NCI-H187 (cell line): ENCODE measurements at places on chromosomes 5 and 9.
A peak's percentile ranks its signal among the peaks of the same experiment; 100 is the strongest.

- no peak for DNase-seq
Measured at GRCh38 chr9:86783884-86784283, 163.4 kb downstream of the GAS1 start.

DNA sequence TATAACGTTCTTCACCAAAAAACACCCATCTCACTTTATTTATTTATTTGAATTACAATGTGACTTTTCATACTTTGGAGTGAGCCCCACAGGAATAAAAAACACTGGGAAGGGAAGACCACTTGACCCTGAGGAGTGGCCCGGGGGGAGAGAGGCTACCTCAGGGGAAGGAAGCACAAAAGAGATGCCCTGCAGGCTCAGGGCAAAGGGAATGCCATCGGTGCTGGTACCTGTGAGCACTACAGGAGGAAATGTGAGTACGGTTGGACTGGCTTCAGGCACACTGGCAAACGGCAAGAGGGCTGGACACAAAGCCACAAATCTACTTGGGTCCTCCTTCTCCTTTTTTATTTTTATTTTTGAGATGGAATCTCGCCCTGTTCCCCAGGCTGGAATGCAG lies 363.9 kb upstream of the KLF4 start:
- DNase-seq, result no peak

DNA sequence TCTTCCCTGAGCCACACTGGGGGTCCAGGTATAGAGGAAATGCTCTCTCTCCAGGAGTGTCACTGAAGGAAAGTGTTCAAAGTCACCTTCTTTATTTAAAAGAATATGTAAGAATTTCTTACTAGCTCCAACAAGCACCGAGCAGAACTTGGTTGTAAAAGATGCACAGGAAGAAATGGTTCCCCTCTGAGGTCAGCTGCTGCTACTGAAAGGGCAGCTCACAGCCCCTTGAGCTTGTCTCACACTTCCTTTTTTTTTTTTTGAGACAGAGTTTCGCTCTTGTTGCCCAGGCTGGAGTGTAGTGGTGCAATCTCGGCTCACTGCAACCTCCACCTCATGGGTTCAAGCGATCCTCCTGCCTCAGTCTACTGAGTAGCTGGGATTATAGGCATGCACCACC lies 77.2 kb downstream of the PRRT1B start:
- no peak for DNase-seq

- DNase-seq, result no peak
Measured at GRCh38 chr9:114867327-114867726, 61.5 kb upstream of the TNFSF15 start.

GRCh38 chr5:132748522-132749000 lies 1.3 kb downstream of the CCNI2 start:
- DNase-seq, result no peak

DNA sequence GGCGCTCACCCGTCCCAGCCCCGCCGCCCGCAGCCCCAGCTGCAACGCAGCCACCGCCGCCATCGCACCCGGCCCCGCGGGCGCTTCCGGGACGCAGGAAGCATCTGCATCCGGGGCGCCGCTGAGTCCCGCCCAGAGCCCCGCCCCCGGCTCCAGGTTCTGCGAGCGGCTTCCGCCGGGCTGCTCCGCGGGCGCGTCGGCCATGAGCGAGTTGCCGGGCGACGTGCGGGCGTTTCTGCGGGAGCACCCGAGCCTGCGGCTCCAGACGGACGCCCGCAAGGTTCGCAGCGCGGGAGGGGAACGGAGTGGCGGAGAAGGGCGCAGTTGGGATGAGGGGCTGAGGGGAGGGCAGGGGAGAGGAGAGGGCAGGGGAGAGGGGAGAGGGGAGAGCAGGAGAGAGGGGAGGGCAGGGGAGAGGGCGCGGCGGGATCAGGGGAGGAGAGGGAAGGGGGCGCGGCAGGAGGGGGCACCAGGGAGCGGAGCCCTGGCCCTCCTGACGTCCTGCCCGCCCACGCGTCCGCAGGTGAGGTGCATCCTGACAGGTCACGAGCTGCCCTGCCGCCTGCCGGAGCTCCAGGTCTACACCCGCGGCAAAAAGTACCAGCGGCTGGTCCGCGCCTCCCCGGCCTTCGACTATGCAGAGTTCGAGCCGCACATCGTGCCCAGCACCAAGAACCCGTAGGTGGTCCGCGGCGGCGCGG lies at the start of the genes SURF1 and SURF2:
TSS of gene SURF1 (minus strand) at position 97 of the 701 bp plus-strand sequence. CDS start at position 63, 34 bp downstream.
TSS of gene SURF2 (plus strand) at position 160 of the 701 bp plus-strand sequence. CDS start at position 203, 43 bp downstream.
- peak; percentile 40 for DNase-seq

DNA sequence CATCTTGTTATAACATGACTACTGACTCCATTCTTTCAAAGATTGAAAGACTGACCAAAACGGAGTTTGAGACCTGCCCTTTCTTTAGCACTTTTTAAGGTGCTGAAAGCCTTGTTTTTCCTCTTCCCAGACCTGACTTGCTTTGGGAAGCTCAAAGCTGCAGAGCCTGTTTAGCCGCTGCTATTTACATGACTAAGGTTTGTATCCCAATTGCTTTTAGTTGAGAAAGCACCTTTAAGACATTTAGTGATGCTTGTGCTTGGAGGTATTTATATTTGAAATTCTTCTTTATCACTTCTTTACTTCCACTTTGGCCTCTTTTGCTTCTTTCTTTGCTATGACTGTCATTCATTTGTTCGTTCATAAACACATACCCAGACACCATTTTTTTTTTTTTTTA lies 182.6 kb upstream of the ELL2 start:
- no peak for DNase-seq

- DNase-seq, result no peak
Measured at GRCh38 chr5:77251921-77252320, 41.4 kb downstream of the PDE8B start.

- no peak for DNase-seq
Measured at GRCh38 chr5:173011566-173011965, 28.0 kb downstream of the ATP6V0E1 start.

GRCh38 chr9:38118862-38119438 lies 49.9 kb upstream of the SHB start:
- DNase-seq, result no peak

DNA sequence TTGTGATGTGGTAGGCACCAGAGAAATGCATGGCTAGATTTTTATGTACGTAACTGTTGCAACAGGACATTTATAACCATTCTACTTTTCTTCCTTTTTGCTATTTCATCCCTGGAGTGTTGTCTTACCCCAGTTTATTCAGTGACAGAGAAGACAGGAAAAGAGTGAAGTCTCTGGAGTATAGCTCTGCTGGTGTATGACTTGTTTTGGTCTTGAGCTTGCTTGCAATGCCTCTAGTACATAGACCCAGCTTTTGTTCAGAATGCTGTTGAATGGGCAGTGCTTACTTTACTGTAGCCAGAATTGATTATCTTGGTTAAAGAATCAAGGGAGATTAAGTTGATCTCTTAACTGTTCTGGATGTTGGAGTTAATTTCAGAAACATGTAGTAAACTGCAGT lies 94.3 kb downstream of the PBX3 start:
- no peak for DNase-seq

GRCh38 chr5:167381457-167381856 lies 910.0 kb upstream of the WWC1 start:
- DNase-seq, result no peak

GRCh38 chr9:23621924-23622323 lies 204.1 kb downstream of the ELAVL2 start:
- no peak for DNase-seq

DNA sequence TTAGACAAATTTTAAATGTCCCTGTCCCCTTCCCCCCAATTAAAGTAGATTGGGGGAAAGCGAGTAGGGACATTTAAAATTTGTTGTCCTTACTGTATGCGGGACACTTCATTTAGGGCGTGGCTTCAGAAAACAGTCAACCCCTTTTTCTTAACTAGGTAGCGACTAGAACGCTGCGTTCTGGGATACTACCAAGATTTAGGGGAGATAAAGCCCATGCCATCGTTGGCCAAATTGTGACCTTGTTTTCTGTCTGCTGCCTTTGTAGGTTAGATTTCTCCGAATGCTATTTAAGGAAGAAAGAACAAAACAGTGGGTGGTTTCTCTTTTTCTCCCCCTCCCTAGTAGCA lies 1.2 kb downstream of the CKS2 start:
- DNase-seq, result no peak

DNA sequence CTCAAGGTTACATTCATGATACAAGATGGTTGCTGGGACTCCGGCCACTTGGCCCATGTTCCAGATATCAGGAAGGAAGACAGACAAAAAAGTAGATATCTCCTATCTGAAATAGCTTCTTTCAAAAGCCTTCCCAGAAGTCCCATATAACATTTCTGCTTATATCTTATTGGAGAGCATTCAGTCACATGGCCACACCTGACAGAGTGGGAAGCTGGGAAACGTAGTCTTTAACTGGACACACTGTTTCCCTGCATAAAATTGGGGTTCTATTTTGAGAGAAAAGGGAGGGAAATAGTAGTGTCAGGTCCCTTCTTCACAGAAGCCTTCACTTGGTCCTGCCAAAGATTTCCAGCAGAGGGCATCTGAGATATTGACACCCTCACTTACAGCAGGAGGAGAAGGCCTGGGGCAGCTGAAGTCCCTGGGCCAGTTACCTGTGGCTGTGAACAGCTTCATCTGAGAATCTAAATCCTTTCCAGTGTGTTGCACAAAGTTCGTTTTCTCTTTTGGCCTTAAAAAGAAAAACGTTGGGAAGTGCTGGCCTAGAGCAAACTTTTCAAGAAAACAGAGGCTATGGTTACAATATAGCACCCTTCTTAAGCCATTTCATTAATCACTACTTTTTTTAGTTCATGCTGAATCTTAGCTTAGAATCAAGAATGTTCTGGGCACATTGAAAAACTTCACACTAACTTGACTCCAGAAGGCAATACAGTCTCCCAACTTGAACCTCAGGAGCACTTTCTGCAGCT lies 33.5 kb downstream of the SPEF2 start:
- DNase-seq, result no peak

- DNase-seq, result no peak
Measured at GRCh38 chr5:132274050-132274792, 16.7 kb downstream of the PDLIM4 start.

- DNase-seq, result no peak
Measured at GRCh38 chr9:82997476-82998140, 65.3 kb downstream of the RASEF start.

DNA sequence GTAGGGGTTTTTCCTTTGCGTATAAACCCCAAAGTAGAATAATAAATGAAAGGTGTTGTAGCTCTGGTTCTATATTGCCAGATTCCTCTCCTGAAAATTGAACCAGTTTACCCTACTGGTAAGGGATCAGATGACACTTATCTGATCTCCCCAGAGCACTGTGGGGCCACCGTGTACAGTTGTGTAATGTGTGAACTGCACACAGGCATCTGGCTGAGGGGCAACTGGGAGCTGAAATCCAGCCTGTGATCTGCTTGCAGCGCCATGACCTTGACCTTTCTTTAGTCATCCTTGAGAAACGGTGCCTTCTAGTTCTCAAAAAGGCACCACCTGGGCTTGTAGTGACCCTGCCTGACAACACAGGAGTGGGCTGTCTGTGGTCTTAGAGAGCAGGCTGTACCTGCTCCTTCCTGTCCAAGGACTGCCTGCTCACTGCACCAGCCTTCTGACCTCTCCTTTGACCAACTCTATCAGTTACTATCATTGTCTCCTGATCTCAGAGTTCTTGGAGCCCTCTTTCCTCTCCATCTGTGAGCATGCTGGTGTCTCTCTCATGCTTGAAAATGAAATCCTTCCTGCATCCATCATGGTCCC lies 40.2 kb downstream of the PDE6A start:
- DNase-seq, result no peak

GRCh38 chr9:136775191-136775590 lies 10.9 kb upstream of the LCN15 start:
- no peak for DNase-seq

- DNase-seq, result no peak
Measured at GRCh38 chr5:123503299-123503698, 8.7 kb upstream of the CSNK1G3 start.

DNA sequence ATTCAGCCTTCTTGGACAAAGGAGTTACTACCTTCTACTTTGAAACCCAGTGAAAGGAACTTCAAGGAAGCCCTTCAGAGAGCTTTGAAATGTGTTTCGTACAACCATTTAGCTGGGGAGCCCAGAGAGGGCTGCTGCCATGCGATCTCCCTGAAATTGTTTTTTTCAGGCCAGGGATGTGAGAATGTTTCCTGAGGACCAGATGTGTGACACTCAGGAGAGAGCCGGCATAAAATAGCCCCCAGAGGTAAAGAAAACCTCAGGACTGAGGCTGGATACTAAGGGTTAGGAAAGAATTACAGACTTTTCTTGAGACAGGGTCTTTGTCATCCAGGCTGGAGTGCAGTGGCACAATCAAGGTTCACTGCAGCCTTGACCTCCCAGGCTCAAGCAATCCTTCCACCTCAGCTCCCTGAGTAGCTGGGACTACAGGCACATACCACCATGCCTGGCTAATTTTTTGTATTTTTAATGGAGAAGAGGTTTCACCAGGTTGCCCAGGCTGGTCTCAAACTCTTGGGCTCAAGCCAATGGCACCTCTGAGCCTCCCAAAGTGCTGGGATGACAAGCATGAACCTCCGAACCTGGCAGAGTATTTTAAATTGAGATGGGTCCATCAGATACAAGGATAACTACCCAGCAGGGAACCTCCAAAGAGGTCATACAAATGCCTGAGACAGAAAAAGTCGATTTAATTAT lies 8.4 kb downstream of the RPL37 start:
- no peak for DNase-seq

DNA sequence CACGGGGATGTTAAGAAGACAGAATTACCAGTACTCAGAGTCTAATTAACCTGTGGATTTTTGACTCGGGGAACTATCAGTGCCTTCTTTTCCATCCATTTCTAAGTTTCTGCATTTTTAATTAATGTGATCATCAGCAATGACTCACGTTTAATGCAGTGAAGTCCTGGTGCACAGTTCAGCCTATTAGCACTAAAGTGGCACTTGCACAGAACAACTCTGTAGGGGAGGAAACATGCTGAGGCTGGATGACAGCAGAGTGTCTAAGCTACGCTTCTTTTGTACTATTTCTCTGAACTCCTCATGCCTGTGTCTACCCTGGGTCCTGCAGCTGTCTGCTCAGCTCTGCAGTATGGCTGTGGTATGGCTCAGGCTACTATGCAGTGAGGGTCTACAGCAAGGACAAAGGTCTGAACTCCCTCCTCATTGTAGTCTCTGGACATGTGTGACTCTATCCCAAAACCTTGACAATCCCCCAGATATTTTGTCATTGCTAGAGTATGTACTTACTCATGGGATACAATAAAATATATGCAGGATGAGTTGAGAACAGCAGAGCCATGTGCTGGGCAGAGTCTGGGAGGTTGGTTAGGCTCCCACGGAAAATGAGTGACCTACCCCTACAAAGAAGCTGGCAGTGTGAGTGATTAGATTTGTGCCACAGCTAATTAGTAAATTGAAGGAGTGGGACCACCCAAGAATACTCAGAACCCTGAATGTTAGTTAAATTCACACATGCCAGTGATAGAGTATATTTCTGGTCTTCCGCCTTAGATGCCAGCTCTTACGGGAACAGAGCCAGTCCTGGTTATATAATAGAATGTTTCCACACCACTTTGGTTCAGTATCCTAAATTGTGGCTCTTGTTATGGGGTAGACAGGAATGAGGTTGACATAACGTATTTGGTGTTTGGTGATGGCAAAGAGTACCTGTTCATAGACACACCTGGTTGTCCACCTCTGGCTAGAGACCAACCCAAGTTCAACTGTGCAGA lies 148.0 kb downstream of the GHR start:
- no peak for DNase-seq

- no peak for DNase-seq
Measured at GRCh38 chr9:83125671-83126070, 62.7 kb upstream of the RASEF start.
